ENCODE measurements at places on chromosomes 4 and X.

DNA sequence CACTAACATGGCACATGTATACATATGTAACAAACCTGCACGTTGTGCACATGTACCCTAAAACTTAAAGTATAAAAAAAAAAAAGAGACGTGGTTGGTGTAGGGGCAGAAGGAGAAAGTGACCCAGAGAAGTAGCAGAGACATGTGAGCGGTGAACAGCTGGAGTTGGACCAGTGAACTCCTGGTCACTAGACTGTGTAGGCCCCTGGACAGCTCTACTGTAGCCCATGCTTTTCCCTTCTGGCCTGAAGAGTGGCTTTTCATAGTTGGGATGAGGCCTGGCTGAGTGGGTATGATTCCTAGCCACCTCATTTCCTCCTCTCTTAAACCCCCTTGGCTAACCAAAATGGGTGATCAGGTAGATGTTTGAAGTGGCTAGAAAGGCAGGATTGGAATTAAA, 16.4 kb downstream of the TSPAN7 start:
- no peak for DNase-seq

DNA sequence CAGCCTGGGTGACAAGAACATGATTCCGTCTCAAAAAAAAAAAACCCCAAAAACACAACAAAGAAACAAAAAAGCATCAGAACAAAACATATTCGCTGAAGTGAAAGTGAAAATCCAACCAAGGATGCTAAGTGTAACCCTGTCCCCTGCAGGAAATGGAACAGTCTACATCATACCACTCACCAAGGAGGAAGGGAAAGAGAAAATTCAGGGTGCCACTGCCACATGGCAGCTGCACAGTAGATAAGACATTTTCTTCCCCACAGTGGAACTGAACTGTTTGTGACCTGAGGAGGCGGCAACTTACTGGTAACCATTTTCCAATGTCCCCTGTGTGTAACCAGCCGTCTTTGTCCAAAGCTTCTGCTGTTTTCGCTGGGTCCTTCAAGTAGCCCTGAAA, 28.2 kb upstream of the CENPU start:
- DNase-seq, result no peak

- peak; percentile 58 for DNase-seq
These were observed 272.3 kb upstream of the DIPK2B start for GRCh38 chrX:45472968-45473367.

DNA sequence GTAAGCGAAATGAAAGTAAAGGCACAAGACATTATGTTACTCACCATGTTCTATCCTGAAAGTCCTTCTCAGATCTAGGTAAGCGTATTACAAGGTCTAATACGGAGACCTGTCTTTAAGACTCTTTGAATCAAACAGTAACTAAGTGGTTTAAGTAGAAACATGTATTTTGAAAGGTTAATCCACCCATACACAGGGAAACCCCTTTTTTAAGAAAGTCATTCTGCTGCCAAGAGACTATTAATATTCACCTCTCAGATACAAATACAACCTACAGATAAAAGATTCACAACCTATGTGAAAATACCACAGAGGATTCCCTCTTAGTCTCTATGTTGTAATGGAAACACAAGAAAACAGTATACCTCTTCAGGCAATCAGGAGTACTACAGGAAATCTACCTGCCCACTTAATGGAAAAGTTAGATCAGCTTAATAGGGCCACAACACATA, 63.2 kb upstream of the TNIP3 start:
- DNase-seq, result no peak

DNA sequence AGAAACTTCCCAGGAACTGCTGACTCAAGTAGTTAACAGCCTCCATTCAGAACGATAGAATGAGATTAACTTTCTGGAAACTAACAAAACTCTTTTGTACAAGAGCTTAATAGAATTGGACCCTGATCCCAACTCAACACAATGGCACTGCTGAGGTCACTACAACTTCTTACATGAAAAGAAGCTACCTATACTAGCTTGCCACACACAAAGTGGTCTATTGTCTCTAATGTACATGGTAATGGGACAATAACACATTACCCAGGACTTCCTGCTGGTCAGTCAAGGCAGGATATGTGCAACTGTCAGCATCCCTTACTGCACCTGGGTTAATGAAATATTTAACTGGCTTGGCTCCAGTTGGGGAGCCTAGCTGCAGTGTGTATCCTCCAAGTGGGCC, 56.2 kb downstream of the BRCC3 start:
- DNase-seq, result no peak

DNA sequence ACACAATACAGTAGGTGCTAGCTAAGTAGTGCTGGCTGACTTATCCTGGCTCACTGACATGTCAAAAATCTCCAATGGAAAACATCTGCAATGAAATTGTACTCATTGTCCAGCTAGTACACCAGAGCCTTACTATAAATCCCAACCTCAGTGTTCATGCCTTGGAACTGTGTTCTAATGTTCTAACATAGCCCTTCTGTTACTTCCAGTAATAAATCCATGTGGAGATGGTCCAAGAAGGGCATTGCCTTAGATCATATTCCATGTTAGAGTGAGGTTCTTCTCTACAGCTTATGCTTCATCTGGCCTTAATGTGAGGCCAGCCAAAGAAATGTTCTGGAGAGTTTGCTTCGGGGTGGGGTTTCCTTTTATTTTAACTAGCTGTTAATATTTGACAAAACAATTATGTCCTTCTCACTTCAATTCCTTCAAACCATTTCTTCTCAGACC, 25.1 kb downstream of the ENOX2 start:
- no peak for DNase-seq
